ENCODE measurements at places on chromosomes 5 and 9.

- DNase-seq: no peak
Observed at GRCh38 chr5:180874804-180875582, 13.9 kb upstream of the ZFP62 start.

DNA sequence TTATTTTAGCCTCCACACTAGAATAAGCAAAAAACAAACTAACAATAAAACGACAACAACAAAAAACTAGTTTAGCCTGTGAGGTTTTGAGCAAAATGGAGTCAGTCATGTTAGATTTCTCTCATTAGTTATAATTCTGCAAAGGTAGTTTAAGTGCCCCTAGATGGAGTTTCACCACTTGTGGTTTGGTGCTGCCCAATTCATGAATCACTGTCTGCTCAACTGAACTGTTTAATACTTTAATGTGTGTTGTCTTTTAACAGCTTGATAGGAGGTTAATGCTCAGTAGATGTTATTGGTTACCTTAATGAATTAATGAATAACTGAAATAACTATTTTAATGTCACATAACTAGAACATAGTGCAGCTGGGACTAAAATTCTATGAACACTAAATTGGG is 3.5 kb upstream of the PLAA start:
- DNase-seq: no peak

DNA sequence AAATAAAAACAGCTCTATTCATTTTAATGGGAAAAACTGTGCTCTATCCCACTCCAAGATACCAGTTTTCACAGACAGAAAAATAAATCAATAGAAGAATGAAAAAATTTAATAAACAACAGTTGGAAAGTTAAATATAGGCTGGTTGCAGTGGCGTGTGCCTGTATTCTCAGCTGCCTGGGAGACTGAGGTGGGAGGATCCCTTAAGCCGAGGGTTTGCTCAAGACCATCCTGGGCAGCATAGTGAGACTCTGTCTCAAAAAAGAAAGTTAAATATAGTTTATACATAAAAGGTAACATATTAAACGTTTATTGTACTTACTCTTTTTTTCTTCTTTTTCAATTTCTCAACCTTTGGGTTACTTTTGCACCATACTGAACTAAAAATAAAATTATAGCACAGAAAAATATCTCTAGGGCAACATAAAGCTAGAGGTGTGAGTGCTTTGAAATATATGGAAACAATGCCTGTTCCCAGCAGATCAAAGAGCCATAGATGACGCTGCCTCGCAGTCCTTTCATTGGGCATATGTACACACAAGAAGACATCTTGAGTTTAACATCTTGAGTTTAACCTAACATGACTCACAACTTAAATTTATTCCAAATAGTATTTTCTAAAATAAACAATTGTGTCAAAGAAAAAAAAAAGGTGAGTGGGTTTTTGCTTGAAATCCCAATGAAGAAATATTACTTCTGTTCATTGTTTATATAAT is 25.7 kb upstream of the KLF9 start:
- DNase-seq: no peak

- DNase-seq: no peak
Observed at GRCh38 chr5:109693535-109694400, 4.0 kb downstream of the MAN2A1 start.

All from activated CD8-positive, alpha-beta memory T cell treated with anti-CD3 and anti-CD28 coated beads, Interleukin-2, amount 50 U/mL, for 4 hours (primary cell).